ENCODE measurements at places on chromosomes 16 and 17.

GRCh38 chr17:20226814-20227482, 217.8 kb downstream of the SPECC1 start:
- DNase-seq, result peak; percentile 84

GRCh38 chr16:14527411-14528044, 102.5 kb downstream of the PARN start:
- DNase-seq, result no peak

DNA sequence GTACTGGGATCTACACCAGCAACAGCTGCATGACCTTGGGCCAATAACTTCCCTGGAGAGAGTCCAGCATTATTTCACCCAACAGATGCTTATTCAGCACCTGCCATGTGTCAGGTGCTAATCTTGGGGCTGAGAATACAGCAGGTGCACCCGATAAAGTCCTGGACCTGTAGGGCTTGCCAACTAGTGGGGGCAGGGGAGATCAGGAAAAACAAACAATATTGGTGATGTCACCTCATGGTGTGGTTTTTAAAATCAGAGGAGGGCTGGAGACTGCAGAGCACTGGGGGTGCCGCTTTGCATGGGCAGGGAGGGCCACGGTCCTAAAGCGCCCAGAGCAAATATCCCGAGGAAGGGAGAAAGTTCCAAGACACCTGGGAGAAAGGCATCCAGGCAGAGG, 218.8 kb downstream of the C16orf95 start:
- DNase-seq, result no peak

GRCh38 chr17:15941781-15942180, 3.1 kb upstream of the ADORA2B start:
- no peak for DNase-seq

- no peak for DNase-seq
Measured at GRCh38 chr17:81635431-81635830, 1.5 kb downstream of the NPLOC4 start.

GRCh38 chr16:90008708-90009145, 10.5 kb downstream of the DBNDD1 start:
- DNase-seq, result peak; percentile 30

- DNase-seq, result no peak
Measured at GRCh38 chr17:79301469-79301868, 226.8 kb downstream of the ENGASE start.

GRCh38 chr17:21037117-21037803, 5.6 kb downstream of the USP22 start:
- DNase-seq, result no peak

GRCh38 chr17:48570325-48571023, 7.7 kb downstream of the HOXB4 start:
- no peak for DNase-seq

DNA sequence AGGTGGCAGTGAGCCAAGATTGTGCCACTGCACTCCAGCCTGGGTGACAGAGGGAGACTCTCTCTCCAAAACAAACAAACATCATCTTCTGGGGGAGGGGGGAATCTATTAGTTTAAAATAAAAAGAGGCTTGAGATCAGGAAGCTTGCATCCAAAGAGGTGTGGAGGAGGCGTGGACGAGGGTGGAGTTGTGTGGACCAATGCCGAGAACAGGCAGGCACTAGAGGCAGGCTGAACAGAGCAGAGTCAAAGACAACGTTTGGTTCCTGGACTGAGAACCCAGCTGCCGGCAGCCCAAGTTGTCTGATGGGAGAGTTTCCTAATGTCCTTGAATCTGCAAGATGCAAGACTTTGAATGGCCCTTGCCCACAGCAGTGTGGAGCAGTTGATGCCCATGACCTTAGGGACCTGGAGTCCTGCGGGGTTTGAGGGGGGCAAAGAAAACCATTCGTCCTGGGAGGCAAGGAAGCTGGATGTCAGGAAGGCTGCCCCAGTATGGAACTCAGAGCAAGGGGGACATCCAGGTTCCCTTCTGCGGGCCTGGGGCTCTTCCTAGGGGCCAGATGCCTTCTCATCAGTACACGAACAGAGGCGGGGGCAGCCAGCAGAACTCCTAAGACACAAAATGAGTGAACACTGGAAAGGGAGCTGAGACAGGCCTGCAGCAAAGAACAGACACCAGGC, 9.2 kb downstream of the TBC1D16 start:
- DNase-seq, result no peak

DNA sequence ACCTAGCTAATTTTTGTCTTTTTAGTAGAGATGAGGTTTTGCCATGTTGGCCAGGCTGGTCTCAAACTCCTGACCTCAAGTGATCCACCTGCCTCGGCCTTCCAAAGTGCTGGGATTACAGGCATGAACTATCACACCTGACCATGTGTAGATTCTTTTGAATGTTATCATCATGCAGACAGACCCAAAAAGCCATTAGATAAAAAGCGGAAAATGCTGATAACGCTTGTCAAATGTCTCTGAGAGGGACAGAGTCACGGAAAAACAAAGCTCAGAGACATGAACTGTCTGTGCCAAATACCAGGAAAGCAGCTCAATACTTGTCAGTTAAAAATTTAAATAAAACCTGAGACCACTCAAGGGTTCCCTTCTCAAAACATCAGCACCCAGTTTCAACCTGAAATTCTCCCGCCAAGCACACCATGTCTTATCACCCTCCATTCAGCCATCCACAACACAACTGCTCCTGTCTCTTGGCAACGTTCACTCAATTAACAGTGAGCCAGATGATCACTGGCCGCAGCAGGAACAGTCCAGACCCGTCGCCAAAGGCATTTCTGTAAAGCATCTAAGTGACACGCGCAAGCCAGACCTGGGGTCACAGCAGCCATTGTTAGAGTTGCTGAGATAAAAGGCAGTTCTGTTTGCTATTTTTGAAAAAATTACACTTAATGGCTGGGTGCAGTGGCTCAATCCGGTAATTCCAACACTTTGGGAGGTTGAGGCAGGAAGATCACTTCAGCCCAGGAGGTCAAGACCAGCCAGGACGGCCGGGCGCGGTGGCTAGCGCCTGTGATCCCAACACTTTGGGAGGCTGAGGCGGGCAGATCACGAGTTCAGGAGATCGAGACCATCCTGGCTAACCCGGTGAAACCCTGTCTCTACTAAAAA, 29.7 kb downstream of the FANCA start:
- DNase-seq, result no peak

GRCh38 chr17:77572851-77573250, 385.7 kb upstream of the TNRC6C start:
- no peak for DNase-seq

DNA sequence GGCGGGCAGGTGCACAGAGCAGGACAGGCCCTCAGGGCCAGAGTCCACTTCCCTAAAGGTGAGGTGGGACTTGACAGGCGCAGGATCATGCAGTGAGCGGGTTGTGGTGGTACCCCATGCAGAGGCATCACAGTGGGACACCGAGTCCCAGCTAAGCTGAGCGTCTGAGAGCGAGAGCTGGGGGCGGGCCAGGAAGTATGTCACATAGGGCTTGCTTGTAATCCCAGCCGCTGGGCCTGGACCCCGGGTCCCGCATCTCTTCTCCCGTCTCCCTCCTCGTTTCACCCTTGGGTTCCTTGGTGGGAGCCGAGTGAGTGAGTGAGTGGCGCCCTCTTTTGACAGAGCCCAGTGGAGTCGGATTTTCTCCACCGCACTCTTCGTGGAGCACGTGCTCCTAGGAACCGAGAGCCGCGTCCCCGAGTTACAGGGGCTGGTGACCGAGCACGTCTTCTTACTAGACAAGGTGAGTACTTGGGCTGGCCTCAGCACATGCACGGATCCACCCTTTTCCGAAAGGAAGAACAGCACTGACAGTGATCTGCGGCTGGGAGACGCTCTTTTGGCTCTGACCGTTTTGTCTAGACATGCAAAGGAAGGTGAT, 50.8 kb upstream of the ENDOV start:
- no peak for DNase-seq

- DNase-seq, result no peak
Measured at GRCh38 chr17:21029515-21029914, 13.3 kb downstream of the USP22 start.

DNA sequence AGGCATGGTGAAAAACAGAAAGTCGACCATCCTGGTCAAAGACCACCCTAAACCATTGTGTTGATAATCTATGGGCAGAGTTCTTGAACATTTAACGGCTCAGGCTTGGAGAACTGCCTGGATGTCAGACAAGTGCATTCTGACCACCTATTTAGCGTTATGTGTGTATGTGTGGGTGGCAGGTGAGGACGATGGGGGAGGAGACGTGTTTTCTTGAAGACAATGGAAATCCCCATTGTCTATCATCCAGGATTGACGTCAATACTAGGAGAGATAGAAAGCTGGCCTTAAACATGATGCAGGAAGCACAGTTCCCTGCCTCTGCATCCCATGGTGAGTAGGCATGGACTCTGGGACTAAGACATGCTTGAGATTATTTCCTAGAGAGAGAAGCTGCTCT, 157.4 kb upstream of the MAF start:
- no peak for DNase-seq

DNA sequence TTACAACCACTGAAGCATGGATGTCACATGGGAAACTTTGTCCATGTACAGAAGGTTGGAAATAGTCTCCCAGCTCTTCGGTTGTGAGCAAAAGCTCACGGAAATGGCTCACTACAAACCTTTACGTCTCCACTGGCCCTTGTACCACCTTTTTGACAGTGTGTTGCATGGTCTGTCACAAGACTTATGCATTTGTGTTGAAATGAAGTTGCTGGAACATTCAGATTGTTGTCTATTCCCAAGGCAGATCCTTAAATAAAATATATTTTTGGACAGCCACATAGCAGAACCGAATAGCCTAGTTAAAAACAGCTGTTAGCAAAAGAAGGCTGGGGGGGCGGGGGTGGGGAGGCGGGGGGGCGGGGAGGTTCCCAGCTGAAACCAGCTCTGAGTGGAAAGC, 39.2 kb downstream of the KNOP1 start:
- DNase-seq, result no peak

DNA sequence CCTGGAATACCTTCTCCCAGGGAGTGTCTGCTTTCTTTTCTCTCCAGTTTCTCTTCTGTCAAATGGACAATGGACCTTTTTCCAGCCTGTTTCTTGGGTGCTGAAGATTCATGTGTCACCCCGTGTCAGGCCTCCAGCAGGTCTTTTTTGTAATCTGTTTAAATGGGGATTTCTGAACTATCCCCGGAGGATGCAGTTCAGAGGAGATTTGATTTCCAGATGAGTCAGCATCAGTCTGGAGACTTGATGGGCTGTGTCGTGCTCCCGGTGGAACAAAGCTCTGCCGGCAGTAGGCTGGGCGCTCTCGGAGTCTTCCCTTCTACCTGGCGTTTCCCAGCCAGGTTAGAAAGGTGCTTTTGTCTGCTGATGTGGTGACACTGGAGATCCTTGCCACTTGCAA, 440.6 kb downstream of the HS3ST3B1 start:
- no peak for DNase-seq

DNA sequence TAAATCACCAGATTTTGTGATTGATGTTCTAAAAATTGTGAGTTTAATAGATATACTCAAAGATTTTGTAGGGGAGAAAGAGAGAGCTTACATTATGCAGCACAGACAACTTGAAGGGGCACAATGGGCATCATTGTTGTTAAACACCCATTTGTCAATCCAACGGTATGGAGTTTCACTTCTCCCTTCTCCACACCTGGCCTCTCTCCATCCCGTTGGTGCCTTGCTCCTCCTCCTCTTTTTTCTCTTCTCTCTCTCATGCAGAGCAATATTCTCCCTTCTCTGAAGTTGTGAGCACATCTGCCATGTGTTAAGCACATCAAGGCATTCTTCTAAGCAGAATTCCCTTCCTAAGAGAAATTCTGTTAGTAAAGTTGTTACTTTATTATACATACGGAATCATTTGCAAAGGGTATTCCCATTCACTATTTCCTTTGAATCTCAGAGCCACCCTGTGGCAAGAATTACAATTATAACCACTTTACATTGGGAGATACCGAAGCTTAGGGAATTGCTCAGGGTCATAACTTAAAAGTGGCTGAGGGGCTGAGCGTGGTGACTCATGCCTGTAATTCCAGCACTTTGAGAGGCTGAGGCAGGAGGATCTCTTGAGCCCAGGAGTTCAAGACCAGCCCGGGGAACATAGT, 40.5 kb upstream of the SKAP1 start:
- no peak for DNase-seq

DNA sequence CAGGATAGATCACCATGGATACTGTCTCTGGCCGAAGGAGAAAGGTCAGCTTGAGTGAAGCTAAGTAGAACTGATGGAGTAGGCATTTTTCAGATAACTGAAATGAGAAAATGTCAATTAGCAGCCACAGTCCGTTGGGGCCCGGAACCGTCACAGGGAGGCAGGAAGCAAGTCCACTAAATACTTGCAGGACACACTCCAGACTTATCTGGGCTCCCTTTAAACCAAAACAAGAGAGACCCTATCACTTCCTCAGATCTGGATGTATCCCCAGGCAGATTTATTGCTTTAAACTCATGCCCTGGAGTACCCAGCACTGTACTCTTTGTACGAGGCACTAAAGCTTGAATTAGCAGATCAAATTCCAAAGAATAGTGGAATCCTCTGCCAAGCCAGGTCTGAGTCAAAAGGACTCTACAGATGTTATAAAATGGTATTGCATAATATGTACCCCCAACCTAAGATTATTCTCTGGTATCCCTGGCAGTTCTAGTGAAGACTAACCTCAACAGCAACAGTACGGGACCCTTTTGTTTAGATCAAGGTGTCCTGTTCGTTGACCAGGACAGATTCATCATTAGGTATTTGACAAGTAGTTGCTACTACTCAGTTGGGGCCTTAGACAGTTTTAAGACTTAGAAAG, 8.1 kb downstream of the ZP2 start:
- no peak for DNase-seq

GRCh38 chr17:10812674-10813073, 8.8 kb upstream of the TMEM238L start:
- DNase-seq, result no peak

DNA sequence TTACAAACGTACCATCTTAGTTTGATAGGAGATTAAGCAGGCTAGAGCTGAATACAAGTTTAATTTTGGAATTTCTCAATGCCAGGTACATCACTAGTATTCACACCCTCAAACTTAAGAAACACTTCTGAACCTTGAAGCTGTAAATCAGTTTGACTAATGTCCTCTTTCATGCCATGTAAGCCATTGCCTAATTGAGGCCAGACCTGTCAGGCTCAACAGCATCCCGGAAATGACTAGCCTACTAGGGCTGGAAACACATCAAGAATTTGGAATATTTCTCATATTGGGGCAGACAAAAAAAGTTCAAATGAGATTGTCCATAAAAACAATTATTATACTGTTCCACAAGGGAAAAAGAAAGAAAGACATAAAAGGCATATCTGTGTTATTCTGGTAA, 1.7 kb downstream of the USP32 start:
- DNase-seq, result no peak

Data from naive thymus-derived CD8-positive, alpha-beta T cell (primary cell).